Aortic smooth muscle cell (primary cell): ENCODE measurements at places on chromosomes 1 and 21. TPM values are rescaled to one million over a fixed set of nuclear protein-coding genes. Genes with fewer than 3 reads are reported as not detected.

The MCOLN2 gene
- total RNA-seq, result 2.6 and 4.6 TPM in 2 replicates

The CFHR4 gene
- not detected in 2 replicates for total RNA-seq

The FAM151A gene
- total RNA-seq, result not detected in 2 replicates

The RGS8 gene
- total RNA-seq, result under 0.01 TPM in 1 of 2 replicates, not detected in the other

The LPAR3 gene
- total RNA-seq, result 0.13 and 0.31 TPM in 2 replicates

The OVAAL gene
- total RNA-seq, result not detected in 2 replicates

The S100A16 gene
- total RNA-seq, result 250 and 256 TPM in 2 replicates

The C1orf210 gene
- not detected in 2 replicates for total RNA-seq

The CSF1 gene
- 59.9 and 73.9 TPM in 2 replicates for total RNA-seq

The PPIH gene
- total RNA-seq, result 25.3 and 32.5 TPM in 2 replicates

The SLAMF9 gene
- total RNA-seq, result 0.44 and 1.2 TPM in 2 replicates

The KISS1 gene
- total RNA-seq, result not detected in 2 replicates

The MROH9 gene
- 0.06 and 0.13 TPM in 2 replicates for total RNA-seq

The CASQ1 gene
- 0.26 and 0.50 TPM in 2 replicates for total RNA-seq

The DIO1 gene
- total RNA-seq, result not detected in 2 replicates

The CDC42BPA gene
- 51.9 and 64.1 TPM in 2 replicates for total RNA-seq

The TNNI3K gene
- 1.2 and 1.7 TPM in 2 replicates for total RNA-seq

The GUCA2A gene
- not detected in 2 replicates for total RNA-seq

The ELAPOR1 gene
- under 0.01 and 0.25 TPM in 2 replicates for total RNA-seq

The RNU1-2 gene
- 565 and 1,390 TPM in 2 replicates for total RNA-seq

The GJB4 gene
- not detected in 2 replicates for total RNA-seq

The TNFRSF18 gene
- not detected in 2 replicates for total RNA-seq

The NHLH1 gene
- under 0.01 TPM in 1 of 2 replicates, not detected in the other for total RNA-seq

The GPATCH2 gene
- 13.6 and 15.4 TPM in 2 replicates for total RNA-seq

The BATF3 gene
- total RNA-seq, result 0.87 and 2.8 TPM in 2 replicates

The ADAMTSL4 gene
- total RNA-seq, result 6.3 and 10.4 TPM in 2 replicates

The FRRS1 gene
- 37.1 and 39.4 TPM in 2 replicates for total RNA-seq

The PIK3C2B gene
- 2.8 and 4.8 TPM in 2 replicates for total RNA-seq

The WDR77 gene
- total RNA-seq, result 16.4 and 25.9 TPM in 2 replicates

The OXCT2 gene
- 0.99 and 5.4 TPM in 2 replicates for total RNA-seq

The DCDC2B gene
- not detected in 2 replicates for total RNA-seq

The ETNK2 gene
- total RNA-seq, result 0.37 and 0.53 TPM in 2 replicates

The PPIAL4G gene
- 0.06 TPM in 1 of 2 replicates, not detected in the other for total RNA-seq

The TCP10L gene
- 0.25 and 0.26 TPM in 2 replicates for total RNA-seq

The ITLN2 gene
- not detected in 2 replicates for total RNA-seq

The C1orf159 gene
- total RNA-seq, result 4.5 and 5.6 TPM in 2 replicates

The C1orf116 gene
- total RNA-seq, result under 0.01 TPM in 1 of 2 replicates, not detected in the other

The MASP2 gene
- total RNA-seq, result under 0.01 and 0.06 TPM in 2 replicates

The RGL1 gene
- total RNA-seq, result 39.2 and 44.1 TPM in 2 replicates

The USH2A gene
- under 0.01 TPM in 1 of 2 replicates, not detected in the other for total RNA-seq

The UBL4B gene
- total RNA-seq, result not detected in 2 replicates

The PGLYRP4 gene
- not detected in 2 replicates for total RNA-seq

The SPATA1 gene
- 0.92 and 0.93 TPM in 2 replicates for total RNA-seq

The FAM72B gene
- 1.9 and 3.3 TPM in 2 replicates for total RNA-seq

The CLEC20A gene
- total RNA-seq, result not detected in 2 replicates

The SLC2A5 gene
- total RNA-seq, result 0.53 and 0.62 TPM in 2 replicates
